ENCODE measurements at places on chromosomes 12 and 14. TPM values are rescaled to one million over a fixed set of nuclear protein-coding genes. Genes with fewer than 3 reads are reported as not detected.

Gene DDN
- 92.6 TPM for polyA plus RNA-seq

- no peak for DNase-seq
Observed at GRCh38 chr14:63460680-63461369, 82.4 kb downstream of the PPP2R5E start.

DNA sequence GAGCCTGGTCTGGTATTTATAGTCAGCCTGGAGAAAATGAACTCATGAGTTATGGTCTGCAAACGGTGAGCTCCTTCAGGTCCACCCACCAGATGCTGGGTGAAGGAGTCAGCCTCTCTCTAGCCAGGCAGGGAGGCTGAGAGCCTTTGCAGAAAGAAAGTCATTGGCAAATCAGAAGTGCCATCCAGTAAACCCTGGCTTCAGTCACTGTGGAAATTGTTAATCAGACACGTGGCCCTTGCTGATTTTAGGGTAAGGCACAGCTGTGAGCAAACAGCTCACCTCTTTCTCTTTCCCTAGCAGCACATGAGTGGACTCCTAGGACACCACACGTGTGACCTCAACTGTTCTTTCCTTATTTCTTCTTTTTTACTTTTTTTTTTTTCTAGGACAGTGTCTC, 44.9 kb downstream of the CHST11 start:
- no peak for DNase-seq

DNA sequence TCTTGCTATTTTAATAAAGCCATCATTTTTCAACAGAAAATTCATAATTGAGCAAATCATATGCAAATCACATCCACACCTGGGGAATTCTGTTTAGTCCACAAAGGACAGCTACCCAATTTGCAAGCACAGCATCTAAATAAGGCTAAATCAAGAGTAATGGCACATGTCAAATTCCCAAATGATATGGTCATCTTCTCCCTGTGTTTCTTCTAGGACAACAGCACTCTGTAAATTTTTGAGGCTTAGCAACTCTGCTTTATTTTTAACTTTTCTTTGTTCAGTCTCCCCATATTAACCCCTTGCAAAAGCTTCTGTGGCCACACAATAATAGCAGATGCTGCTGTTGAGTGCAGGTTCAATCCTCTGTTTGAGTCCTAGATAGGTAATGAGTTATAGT, 155.6 kb upstream of the DAAM1 start:
- no peak for DNase-seq

DNA sequence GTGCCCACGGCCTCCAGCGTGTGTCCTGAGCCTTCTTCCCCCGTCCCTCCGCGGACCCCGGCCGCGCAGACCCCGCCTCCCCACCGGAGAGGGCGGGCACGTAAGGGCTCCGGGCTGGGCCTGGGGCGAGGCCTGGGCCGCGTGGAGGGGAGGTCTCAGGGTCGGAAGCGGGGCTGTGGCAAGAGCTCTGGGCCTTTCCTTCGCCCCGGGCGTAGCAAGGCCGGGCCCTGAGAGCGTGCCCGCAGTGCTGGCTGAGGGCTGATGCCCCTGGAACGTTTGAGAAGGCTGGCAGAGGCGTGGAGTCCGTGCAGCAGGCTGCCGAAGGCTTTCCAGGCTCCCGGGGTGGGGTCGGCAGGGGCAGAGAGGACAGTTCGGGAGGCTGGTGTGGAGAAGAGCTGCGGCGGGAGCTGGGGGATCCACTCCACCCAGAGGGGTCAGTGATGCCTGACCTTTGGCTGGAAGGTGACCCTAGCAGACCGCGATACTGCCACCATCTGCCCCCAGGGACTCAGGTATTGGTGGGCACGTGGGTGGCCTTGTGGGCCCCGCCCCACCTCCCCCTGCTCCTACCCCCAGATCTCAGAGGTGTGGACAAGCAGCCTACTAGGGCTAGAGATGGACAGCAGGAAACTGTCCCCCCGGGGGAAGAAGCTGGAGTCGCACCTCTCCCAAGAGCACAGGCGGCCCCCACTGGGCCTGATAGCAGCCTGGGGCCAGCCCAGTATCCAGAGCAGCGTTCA, 558 bp downstream of the TEX22 start:
- DNase-seq, result no peak

GRCh38 chr14:33956640-33957039, 5.8 kb upstream of the EGLN3 start:
- no peak for DNase-seq

DNA sequence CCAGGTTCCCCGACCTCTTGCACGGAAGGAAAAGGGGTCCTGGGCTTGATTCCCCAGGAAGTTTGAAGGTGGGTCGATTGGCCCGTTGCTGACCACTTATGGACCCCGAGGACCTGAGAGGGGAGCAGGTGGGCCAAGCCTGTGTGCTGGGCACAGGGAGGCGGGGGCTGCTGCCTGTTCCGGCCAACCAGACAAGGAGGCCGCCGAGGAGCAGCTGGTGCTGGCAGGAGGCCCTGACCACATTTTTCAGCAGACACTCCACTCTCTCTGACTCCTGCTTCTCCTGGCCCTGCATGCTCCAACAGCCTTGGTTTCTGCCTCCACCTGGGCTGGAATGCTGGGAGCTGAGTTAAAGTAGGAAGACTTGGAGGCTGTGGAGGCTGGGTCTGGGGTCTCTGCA, 42.8 kb downstream of the NOS1 start:
- no peak for DNase-seq

GRCh38 chr12:57551637-57552305, 1.9 kb downstream of the KIF5A start:
- no peak for DNase-seq

DNA sequence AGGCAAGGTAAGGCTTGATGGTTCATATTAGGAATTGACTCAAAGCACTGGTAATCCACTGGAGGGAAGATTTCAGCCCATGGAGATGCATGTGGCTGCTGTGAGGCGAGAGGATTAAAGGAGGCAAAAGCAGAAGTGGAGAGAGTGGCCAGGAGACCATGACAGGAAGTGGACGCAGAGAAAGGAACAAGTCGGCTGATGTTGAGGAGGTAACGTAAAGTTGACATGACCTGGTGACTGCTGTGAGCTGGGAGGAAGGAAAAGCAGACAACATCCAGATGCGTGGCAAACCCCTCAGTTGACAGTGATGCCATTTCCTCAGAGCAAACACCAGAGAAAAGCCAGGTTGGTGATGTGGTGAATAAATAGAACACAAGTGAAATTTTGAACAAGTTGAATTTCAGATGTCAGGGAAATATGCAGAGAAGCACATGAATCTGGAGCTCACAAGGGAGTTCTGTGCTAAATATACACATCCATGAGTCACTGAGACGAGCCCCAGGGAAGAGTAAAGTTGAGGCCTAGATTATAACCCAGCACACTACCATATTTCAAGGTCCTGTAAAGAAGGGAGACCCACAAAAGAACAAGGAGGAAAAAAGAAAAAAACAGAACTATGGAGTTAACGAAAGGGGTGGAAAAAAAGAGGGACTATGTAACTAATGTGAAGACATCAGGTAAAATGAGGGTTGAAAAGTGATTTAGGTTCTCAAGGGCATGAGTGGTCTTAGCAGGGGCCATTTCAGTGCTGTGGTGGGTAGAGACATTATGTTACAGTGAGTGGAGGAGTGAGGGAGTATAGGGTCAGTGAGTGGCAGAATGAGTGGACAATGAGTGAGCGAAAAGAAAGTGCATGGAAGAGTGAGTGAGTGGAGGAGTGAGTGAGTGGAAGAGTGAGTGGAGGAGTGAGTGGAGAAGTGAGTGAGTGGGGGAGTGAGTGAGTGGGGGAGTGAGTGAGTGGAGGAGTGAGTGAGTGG, 61.6 kb upstream of the GZMB start:
- no peak for DNase-seq

- no peak for DNase-seq
Observed at GRCh38 chr12:57936513-57936883, 4.9 kb upstream of the ATP23 start.

- peak; percentile 11 for DNase-seq
Observed at GRCh38 chr14:50619569-50620141, 48.5 kb downstream of the SAV1 start.

GRCh38 chr14:77212943-77213678, 31.5 kb downstream of the TMEM63C start:
- no peak for DNase-seq

- no peak for DNase-seq
Observed at GRCh38 chr14:24913746-24914145, 136.2 kb downstream of the STXBP6 start.

- DNase-seq, result no peak
Observed at GRCh38 chr12:26938701-26939062, 412 bp downstream of the FGFR1OP2 start.

Gene EGLN3
- polyA plus RNA-seq, result 20.0 TPM

DNA sequence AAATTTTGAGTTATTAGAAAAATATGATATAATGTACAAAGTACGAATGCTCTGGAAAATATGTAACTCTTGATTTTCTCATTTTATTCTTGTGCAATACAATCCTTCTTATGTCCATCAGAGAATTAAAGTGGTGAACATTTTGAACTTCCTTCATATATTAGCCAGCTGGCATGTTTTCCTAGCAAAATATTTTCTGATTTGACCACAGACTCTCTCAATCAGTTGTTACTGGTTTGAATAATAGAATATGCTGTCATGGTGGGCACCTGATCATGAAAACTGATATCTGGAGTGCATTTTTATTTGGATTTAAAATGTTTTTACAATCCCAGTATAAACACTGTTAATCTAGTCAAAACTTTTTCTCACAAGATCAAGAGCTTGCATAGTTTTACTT, 24.2 kb downstream of the PARPBP start:
- no peak for DNase-seq

DNA sequence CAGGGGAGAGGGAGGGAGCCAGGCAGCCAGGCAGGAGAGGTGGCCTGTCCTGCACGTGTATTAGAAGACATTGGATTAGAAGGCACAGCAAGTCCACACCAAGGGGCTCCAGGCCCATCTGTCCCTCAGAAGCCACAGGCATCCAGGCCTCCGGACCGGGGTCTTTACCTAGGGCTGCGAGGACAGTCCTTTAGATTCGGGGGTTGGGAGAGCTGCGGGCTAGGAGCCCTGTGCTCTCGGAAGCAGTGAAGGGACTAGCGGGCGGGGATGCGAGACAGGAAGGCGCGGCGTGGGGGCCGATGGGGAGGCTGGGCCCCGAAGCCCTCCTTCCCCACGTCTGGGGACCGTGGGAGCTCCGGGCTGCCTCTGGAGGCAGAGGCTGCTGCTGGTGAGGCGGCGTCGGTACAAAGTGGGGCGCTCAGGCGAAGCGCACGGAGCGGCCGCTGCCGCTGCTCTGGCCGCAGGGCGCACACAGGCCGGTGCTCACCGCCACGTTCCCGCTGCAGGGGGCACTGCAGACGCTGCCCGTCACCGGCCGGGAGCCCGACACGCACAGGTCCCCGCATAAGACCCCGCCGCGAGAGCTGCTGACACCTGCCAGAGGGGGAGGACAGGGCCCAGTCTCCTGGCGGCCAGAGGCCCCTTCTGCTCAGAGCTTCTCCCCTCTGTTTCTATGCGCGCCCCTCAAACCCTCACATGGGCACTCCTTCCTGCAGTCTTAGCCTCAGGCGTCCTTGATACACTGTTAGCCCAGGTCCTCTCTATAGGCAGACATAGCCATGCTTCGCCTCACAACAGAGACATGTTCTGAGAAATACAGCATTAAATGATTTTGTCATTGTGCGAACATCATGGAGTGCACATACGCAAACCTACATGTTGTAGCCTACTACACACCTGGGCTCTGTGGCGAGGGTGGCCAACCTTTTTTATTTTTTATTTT, 17.3 kb downstream of the KRT7 start:
- no peak for DNase-seq

DNA sequence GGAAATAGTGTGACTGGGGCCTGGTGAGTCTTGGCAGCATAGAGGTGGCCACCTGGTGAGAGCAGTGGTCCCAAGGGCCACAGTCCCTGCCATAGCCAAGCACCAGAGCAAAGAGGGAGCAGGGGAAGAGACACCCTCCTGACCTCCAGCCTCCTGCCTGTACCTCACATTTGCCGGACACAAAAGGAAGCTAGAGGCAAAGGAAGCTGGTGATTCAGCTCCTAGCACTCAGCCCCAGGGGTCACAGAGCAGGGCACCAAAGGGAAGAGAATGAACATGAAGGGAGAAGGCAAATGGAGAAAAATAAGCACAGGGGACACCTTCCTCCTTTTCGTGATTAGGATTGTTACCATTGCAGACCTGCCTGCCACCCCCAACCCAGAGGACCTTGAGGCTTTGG, 216.8 kb downstream of the ZFP36L1 start:
- DNase-seq, result no peak

Gene SLC6A15
- 0.61 TPM for polyA plus RNA-seq

Gene KRT83
- polyA plus RNA-seq, result not detected

Gene SCYL2
- polyA plus RNA-seq, result 46.5 TPM

GRCh38 chr12:64740646-64741045, 18.6 kb downstream of the GNS start:
- no peak for DNase-seq

DNA sequence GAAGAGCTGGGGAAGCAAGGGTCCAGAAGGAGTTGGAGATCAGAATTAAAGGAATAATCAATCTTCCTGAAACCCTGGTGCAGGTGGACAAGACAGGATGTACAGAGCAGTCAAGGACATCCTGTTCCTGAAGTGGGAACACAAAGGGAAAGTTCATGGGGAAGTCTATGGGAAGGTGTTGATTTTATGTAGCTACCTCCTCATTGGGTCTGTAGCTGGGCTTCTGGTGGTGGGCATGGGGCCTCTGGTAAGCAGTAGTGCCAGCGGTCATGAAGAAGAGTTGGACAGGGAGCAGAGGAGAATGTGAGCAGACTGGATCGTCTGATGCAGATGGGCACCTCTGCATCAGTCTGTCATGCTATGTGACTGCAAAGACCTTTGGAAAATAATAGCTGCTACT, 75.7 kb upstream of the PPM1H start:
- no peak for DNase-seq

- no peak for DNase-seq
Observed at GRCh38 chr12:52405922-52406385, at the start of gene KRT82. Gene KRT82 (minus strand): TSS chr12:52406335. CDS start chr12:52406277, 58 bp downstream.

GRCh38 chr14:93201155-93201704, 5.6 kb downstream of the GON7 start:
- DNase-seq, result no peak

DNA sequence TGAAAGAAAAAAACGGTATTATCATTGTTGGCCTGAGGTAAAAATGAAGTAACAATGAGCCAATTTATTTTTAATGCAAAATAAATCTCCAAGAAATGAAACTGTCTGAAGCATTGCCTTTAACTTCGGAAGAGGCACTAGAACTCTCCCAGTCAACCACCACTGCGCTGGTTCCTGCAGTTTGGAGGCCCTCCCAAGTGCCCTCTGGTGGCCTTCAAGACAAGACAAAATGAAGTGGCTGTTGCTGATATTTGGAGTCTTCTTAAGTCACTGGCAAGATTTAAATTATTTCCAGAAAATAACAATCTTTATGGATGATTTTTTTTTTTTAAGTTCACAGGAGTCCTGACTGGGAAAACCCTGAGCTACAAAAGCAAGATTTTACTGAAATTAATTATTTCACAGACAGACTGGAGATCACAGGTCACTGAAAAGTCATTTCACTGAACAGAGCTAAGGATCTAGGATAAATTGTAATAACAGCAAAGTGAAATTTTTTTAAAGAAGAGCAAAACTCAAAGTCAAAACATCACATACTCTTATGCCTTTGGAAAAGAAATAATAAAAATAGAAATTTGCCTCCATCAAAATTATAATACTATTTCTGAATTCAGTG, 58.2 kb downstream of the DICER1 start:
- peak; percentile 57 for DNase-seq

GRCh38 chr12:93502802-93503623, 35.7 kb downstream of the MRPL42 start:
- DNase-seq, result peak; percentile 29

Data from renal pelvis (tissue), 12 donors.